HCT116 (cell line): ENCODE measurements at places on chromosomes 3 and 15.

DNA sequence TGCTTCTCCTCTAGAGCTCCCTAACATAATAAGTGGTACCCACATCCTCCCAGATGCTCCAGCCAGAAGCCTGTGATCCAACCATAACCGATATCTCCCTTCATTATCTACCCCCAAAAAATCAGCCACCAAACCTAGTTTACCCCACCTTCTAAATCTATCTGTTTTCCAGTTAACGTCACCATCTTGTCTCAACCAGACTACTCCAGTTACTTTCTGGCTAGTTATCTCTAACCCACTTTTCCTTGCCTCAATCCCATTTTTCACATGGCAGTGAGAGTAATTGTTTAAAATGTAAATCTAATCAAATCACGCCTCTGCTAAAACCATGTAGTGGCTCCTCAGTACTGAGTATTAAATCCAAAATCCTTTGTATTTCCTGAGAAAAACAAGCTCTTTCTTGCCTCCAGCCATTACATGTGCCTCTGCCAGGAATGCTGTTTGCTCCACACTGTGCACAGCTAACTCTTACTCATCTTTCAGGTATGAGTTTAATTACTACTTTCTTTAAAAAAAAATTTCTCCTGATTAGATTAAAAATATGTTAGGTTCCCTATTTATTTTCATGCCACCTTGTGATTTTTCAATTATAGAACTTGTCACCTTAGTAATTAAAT lies 15.4 kb downstream of the CCDC54 start:
- DNase-seq = no peak

- DNase-seq = no peak
Observed at GRCh38 chr3:101574388-101575112, 570 bp downstream of the PCNP start.

GRCh38 chr15:60372756-60373155 lies 25.0 kb downstream of the ANXA2 start:
- no peak for DNase-seq

DNA sequence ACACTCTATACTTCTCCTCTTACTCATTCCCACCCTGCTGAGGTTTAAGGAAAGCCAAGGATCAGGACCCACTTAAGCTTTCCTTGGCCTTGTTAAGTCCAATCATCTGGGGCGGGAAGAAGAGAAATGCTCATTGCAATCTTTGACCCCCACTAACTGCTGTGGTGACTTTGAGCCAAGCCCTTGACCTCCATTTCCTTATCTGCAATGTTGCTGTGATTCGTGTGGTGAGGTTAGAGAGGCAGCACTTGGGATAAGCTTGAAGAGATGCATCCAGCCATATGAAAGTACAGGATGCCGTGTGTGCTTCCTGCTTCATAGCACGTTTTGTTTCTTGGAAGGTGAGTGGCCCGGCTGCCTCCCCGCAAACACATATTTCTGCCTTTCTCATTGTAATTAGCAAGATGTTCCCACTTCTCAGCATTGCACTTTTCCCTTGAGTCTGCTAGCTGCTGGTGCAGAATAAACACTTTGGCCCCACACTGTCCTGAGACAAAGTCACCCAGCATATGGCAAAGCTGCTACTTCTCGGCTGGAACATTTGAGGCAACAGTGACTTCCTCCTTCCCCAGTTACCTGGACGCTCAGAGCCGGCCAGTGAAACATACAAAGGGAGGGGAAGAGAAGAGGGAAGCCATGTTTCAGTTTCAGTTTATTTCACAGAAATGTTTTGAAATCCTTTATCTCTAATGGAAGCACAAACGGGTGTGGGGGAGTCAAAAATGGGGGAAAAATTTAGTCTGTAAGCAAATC lies 10.5 kb upstream of the NUDT16 start:
- no peak for DNase-seq

GRCh38 chr3:42906070-42906847 lies at the start of gene ZNF662:
ZNF662 (plus strand) TSS chr3:42906142; CDS start chr3:42908115, 1,973 bp downstream.
- no peak for DNase-seq

- DNase-seq = no peak
Observed at GRCh38 chr15:42450425-42450790, 40.5 kb downstream of the ZNF106 start.

DNA sequence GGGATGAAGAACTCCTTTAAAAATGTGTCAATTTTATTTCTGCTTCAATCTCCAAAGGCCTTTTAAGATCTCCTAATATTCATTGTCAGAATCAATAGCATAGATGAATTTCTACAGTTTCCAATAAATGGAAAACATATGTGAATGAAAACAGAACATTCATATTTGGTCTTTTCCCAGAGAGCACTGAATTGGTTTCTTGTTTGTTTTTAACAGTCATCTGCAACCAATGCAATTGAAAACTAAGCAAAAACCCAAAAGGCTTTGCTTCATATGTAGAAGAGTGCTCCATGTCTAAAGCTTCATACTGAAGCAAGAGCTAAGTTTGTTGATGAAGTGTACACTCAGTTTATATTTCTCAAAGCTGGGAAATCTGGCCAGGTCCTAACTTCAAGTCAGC lies 426.5 kb upstream of the CDIN1 start:
- DNase-seq = no peak

DNA sequence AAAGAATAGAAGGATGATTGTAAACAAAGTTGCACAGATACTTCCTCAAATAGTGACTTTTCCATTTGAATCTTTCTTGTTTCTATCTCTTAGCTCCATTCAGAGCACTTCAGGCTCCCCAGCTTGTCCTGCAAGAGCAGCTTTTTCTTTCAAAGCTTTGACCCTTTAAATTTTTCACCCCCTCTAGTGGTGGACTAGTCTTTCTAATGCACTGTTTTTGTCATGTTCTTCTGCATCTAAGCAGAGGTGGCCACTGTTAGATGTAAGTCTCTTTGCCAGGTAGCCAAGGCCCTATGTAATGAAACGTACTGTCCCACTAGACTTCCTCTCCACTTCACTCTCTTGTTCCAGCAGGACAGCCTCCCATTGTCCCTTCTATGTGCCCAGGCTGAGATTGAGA lies 74.0 kb upstream of the MANF start:
- DNase-seq = peak; percentile 23

- DNase-seq = no peak
Observed at GRCh38 chr15:65307978-65308377, 3.5 kb downstream of the RNU5B-1 start.

DNA sequence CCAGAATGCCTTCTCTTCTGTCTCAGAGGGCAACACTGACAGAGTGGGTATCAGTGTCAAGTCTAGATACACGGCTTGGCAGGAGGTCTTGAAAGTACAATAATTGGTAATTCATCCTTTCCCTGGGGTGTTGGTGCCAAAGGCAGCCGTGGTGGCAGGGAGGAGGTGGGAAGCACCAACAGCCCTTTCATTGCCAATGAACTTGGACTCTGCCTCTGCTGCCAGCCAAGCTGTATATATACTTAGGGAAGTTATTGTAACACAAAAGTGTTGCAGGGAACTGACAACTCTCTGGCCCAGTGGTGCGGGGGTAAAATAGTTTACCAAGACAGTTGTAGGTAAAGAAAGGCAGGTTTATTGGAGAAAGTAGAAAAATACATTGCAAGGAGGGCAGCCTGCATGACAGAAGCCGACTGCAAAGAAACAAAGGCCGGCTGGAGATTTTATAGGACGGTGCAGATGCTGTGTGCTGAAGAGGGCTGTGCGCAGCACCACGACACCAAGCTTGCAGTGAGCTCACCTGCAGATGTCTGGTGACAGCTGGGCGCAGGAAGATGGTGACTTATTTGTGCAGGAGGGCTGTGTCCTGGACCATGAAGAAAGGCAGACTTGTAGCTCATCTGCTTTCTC lies 4.0 kb upstream of the FAM3D start:
- DNase-seq = no peak

- no peak for DNase-seq
Observed at GRCh38 chr3:109177908-109178307, 41.4 kb downstream of the C3orf85 start.

DNA sequence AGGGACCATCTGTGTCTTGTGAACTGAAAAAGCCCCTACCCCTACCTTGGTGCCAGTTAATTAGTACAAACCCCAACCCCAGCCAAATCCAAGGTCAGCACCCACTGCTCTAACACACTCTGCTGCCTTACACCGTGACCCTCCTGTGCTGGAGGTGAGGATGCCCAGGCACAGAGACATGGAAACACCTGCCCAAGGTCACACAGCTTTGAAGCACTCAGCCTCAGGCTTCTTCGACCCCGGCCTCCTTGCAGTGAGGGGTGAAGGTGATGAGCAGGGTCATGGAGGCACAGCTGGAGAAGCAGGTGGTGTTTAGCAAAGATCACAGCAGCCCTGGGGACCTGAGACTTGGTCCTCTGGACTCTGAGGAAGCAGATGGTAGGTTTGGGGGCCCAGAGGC lies 39.0 kb upstream of the SLC6A6 start:
- DNase-seq = no peak

- no peak for DNase-seq
Observed at GRCh38 chr3:4981665-4982494, 2.6 kb downstream of the BHLHE40 start.
